ENCODE measurements at places on chromosomes 2 and 18.

- no peak for DNase-seq
Measured at GRCh38 chr18:37611614-37612279, 46.1 kb upstream of the CELF4 start.

DNA sequence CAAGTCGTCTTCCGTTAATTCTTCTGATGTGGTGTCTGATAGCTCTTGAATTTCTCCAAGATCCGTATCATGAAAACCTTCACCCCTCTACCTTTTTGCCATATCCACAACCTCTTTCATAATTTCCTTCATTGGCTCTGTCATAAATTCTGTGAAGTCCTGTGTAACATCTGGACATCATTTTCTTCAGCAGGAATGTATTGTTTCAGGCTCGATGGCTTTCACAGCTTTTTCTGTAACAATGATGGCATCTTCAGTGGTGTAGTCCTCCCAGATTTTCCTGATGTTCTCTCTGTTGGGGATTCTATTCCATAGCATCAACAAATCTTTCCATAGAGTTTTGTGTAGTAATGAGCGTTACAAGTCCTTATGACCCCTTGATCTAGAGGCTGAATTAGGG, 114.2 kb upstream of the EML6 start:
- DNase-seq, result no peak

DNA sequence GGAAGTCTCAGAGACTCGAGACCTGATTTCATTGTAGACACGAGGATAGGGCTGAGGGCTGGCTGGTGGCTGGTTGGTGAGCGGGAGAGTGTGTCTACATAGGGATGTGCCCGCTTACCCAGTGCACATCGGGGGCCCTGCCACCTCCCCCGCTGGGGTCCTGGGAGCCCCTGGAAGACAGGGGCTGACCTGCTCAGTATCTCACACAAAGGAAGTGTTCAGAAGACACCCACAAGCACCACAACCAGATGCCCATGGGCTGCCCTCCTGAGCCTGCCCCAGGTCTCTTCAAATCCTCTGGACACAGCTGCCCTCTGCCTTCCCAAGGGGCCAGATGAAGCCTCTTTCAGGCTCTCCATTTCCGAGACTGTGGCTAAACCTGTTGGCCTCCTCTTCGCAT, 43.1 kb downstream of the MYCN start:
- no peak for DNase-seq

DNA sequence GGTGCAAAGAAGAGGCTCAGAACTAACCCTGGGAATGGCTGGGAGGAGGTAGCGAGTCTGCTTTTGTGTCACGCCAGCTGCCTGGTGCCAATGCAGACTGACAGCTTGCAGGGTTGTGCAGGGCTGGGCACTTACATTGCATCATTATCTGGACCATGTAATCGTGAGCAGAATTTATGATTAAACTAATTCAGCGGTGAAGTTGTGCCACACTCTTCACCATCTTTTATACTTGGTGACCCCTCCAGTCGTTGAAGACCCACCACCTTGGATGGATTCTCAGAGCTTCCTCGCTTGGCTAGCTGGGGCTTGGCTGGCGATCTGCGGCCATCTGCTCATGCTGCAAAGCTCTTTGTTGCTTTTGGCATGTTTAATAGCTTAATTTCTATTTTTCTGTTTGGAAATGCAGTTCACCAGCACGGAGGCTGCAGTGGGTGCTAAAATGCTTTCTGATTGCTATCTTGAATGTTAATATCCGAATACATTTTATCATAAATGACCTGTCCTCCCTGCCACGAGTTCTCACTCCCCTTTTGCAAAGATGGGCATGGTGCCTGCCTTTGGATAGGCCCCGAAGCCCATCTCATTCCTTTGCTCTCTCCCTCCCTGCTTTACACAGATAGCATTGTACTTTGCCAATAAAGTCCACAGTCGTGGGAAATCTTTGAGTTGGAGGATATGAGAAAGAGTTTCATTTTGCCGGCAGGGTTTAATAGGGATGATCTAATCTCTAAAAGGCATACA, 188.2 kb downstream of the PRKCE start:
- no peak for DNase-seq

- no peak for DNase-seq
Measured at GRCh38 chr2:157107460-157107859, 150.0 kb upstream of the GALNT5 start.

- no peak for DNase-seq
Measured at GRCh38 chr2:7813541-7814292, 868.1 kb upstream of the ID2 start.

DNA sequence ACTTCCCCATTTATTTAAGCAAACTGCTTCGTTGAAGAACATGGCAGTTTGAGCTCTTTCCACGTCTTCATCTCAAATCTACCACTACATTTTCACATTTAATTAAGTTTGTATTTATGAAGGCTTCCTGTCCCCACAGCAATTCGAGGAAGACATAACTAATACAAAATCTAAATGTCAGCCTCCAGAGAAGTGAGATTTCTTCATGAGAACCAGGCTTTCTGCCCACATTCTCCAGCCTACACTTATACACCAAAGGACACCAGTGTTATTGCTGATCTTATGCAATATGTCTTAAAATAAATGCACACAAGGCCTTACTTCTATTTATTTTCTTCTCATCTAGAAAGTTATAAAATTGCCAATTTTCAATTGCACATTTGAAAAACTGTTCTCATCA, 1209.3 kb upstream of the FAM98A start:
- DNase-seq, result no peak

DNA sequence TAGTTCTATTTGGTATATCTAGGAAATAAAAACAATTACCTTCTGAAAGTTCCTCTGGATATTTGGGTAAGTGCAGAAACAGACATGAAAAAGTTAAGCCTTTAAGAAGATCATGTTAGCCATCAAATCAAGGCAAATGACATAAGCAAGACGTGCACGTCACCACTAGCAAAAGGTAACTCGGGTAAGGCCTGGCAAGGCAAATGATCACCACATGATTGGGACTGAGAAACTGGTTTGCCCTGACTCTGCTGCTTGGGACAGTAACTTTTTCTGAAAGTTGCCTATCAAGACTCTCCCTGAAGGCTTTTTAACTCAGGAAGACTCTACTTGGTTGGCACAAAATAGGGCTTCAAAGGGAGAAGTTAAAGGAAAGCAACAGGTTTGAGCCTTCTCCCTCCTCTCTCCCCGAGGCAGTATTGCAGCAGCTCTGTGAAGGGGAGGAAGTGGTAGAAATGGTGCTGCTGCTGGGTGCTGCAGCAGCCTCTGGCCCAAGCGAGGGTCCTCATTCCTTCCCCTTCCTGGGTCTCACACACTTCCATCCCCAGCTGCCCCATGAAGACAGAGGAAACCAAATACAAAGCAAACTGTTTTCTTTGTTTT, 17.1 kb upstream of the TMEM237 start:
- DNase-seq, result no peak

DNA sequence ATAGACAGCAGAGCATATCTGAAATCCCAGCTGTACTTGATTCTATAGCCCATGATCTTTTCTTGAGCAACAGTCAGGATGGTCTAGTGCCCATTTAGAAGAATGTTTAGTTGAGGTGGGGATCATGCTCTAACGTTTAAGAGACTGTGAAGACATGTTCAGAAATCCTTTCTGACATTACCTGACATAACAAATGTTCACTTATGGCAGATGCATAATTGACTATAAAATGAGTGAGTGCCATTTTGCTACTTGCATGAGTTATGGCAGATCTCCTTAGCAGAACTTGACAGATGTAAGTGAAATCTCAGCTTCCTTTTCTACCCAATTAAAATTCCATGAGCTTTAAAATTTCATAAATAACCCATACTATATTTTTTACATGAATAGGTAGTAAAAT, 209.5 kb upstream of the MMADHC start:
- DNase-seq, result no peak

GRCh38 chr2:85246348-85246747, 81.4 kb downstream of the TGOLN2 start:
- DNase-seq, result no peak

GRCh38 chr2:157245846-157246764, 11.4 kb upstream of the GALNT5 start:
- DNase-seq, result no peak

Measured in activated gamma-delta T cell treated with anti-CD3 and anti-CD28 coated beads, Interleukin-2, amount 50 U/mL, for 16 hours (primary cell).